Tibial artery (tissue), 4 donors: ENCODE measurements at places on chromosomes 6 and 20.

- DNase-seq = no peak
These were observed 4.4 kb downstream of the TUBB1 start for GRCh38 chr20:59023616-59024015.

DNA sequence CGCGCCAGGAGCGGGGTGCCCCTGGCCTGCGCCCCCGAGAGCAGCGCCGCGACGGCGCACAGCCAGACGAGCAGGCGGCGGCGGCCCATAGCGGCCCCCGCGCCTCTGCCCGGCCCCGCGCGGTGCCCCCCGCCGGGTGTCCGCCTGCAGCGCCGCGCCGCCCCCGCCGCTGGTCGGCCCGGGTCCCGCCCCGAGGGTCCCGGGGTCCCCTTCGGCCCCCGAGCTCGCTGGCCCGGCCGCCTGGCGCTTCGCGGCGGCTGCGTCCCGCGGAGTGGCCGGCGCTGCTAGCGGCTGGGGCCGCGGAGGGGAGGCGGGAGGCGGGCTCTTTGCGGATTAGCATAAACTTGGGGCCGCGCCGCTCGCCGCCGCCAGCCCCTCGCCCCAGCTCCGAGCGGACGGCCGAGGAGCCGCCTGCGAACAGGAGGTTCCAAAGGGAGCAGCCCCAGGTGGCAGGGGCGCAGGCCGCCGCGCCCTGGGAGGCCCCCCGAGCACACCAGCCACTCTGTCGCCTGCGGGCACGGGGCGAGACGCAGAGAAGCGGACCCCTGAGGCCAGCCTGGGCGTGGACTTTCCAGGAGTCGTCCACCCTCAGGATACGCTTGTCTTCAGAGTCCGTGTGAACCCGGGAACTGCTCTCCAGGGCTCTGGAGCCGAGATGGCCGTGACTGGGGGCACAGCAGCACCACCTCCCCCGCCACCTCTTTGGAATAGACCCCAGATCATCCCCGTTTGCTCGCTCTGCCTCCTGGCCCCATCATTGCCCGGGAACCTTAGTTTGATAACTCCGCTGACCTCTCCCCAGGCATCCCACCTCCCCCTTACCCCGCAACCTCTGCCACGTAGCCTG is at the start of gene EMILIN3:
Gene EMILIN3, minus strand, starts transcription at position 273 of the 847 bp plus-strand sequence. Its CDS starts 184 bp downstream, at position 89.
- no peak for DNase-seq

GRCh38 chr6:71333697-71334096 is 45.1 kb downstream of the OGFRL1 start:
- no peak for DNase-seq

- no peak for DNase-seq
These were observed 59.3 kb upstream of the STMND1 start for GRCh38 chr6:17042422-17043147.

GRCh38 chr6:46993846-46994245 is 48.3 kb downstream of the ADGRF1 start:
- no peak for DNase-seq

GRCh38 chr20:20519269-20519668 is 151.4 kb downstream of the INSM1 start:
- no peak for DNase-seq

DNA sequence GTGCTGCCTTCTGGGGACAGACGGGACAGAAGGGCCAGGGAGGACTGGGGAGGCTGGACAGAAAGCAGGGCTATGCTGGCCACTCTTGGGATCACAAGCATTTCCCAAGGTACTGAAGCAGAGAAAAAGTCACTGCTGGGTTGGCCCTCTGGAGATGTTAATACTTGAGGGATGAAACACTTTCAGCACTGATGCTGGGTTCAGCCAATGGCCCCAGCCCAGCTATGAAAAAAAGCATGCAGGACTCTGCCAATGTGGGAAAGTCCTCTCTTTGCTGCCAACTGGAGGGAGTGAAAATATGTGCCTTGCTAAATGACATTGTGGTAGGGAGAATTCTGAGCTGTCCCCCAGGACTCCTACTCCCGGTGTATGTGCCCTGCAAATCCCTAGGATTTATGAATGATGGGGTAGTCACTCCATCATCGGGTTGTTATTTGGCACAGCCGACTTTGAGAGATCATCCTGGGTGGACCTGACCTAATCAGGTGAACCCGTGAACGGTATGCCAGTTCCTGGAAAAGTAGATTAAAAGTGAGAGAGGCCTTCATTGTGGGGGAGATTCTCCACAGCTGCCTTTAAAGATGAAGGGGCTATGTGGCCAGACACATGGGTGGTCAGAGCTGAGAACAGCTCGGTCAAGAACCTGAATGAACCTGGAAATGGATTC is 119.9 kb upstream of the TRAF3IP2 start:
- peak; percentile 79 for DNase-seq

DNA sequence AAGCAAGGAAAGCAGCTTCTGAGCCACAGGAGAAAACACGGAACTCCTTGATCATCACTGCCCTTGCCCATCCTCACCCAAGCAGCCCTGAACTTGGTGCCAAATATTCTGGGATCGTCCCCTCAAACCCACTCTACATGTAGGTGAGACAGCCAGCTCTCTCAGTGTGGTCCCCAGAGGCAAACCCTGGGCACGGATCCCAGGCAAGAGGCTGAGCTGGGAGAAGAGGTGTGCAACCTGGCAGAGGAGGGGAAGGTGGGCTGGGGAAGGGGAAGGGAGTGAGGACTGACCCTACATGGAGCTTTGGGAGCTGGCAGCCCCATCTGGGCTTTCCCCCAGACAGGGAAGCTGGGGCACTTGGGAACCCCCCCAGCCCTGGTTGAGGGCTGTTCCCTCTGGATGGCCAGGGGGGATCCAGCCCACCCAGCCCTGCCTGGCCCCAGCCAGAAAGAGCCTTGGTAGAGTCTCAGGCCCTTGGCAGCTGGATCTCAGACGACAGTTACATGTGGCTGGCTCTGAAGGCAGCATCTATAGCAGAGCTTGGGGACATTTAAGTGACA is 186.2 kb upstream of the CST7 start:
- peak; percentile 50 for DNase-seq

DNA sequence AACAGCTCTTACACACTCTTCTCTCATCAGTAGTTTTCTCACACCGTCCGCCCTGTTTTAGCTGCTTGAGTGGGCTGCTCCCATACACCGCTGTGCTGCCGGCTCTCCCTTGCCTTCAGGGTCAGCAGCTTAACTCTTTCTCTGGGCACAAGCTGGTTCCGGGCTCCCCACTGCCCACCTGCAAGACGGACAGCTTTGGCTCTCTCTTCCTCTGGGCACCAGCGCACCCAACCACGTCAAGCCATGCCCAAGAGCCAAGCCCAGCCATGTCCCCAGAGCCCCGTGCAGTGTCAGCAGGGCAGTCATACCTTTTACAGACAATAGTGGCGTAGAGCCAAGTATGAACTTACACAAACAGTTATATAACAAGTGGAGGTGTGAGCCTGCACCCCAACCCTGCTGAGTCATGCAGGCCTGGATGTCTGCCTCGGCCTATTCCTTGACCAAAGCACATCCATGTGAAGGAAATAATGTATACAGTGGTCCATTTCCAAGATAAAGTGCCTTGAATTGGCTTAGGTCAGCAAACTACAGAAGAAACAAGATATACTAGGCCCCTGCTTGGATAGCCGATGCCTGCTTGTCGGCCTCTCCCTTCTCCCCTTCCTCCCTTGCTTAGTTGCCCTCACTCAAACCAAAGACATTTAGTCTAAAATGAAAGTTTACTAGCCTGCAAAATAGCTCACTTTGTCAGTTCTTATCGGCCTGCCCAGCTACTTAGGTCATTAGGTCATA is 89.3 kb downstream of the JPH2 start:
- DNase-seq = no peak

DNA sequence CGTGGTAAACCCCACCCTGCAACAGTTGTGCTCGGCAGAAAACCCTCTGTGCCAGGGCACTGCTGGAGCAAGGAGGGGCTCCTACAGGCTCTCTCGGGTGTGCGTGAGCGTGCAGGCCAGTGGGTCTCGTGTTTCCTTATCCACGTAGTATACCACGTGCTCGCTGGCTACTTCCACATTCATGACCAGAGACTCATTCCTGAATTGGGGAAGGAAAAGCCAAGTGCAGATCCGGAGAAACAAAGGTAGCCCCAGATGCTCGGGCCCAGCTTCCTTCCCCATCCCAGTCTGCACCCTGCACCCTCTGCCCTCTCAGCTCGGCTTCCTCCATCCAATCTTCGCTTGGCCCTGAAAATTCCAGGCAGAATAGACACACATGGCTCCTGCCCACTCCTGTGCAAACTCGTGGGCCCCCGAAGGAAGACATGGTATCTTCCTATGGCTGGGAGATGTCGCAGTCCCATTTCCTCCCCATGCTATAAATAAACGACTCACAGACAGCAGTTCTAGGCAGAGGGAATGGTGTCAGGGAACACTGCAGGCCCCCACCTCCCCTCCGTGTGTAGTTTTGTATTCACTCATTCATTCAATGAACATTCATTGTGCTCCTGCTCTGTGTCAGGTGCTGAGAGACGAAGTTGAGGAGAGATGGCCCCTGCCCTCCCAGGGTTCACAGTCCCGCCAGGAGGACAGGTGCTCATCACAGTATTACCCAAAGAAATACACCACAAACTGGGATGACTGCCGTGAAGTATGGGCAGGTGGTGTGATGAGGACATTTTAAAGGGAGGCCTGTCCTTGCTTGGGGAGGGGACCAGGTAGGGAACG is 29.6 kb downstream of the NPEPL1 start:
- DNase-seq = peak; percentile 71

DNA sequence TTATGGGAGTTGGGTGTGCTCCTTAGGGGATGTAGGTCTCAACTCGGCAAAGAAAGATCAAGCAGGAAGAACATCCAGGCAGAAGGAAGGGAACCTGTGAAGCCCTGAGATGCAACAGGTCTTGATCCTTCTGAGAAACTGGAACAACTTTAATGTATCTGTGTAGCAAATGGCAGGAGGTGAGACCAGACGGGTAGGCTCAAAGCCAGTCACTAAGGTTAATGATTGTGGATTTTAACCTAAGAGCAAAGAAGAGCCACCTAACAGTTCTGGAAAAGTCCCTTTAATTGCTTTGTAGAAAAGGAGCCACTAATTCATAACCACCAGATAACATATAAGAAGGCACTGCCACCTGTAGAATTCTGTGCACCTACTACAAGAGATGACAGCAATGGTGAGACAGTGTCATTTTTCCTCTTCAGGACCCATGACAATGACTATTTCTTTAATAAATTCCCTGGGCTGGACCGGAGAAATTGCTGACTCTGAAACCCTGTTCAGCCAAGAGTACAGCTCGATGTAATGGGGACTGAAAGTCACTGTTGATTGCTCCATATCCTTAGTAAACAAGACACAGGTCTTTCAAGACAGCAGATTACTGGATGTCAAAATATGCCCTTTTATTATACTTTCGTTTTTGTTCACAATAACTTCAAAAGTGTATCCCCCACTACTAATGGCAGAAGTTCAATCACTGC is 326.2 kb downstream of the CBLN4 start:
- DNase-seq = no peak

GRCh38 chr6:141878686-141879085 is 254.0 kb upstream of the GJE1 start:
- no peak for DNase-seq

GRCh38 chr6:31579546-31580437 is 2.4 kb downstream of the LTB start:
- DNase-seq = no peak

DNA sequence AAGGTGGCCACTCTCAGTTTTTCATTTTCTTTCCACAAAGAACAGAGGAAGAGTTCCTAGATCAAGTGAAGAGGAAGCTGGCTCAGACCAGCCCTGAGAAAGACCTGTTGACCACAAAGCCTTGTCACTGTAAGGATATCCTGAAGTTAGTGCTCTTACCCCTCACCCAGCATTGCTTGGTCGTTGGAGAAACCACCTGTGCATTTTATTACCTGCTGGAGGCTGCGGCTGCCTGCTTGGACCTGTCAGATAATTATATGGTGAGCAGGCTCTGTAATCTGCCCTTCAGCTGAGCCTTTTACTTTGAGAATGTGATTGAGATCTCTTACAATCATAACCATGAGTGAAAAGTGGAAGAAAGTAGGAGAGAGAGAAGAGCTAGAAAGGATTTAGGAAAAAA is 21.9 kb downstream of the TREML1 start:
- no peak for DNase-seq

GRCh38 chr6:15313367-15313766 is 67.5 kb downstream of the JARID2 start:
- DNase-seq = peak; percentile 73

- no peak for DNase-seq
These were observed 81.9 kb downstream of the ANKS1A start for GRCh38 chr6:34970957-34971356.

DNA sequence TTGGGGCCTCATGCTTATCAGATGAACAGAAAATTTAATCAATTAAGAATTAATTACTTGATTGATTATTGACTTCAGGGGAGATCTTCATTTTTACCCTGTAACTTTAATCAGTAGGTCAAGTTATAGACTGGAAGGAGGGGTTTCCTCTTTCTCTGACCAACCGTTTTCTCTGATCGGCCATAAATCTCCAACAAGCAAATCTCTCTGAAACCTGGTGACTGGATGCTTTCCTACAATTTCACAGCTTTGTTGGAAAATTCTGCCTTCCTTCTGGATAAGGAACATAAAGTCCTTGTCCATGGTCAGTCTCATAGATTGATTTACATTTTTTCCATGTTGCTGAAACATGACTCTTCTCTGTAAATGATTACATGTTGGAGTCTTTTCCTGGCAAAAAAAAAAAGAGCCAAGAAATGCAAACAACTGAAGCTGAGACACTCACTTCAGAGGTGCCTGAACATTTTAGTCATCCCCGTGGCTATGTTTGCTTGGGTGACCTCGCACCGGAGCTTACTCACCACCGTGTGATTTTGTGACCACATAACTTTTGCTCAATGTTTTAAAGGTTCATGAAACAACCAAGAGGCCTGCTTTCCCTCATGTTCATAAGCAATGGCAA is 31.0 kb downstream of the IRF4 start:
- DNase-seq = no peak

DNA sequence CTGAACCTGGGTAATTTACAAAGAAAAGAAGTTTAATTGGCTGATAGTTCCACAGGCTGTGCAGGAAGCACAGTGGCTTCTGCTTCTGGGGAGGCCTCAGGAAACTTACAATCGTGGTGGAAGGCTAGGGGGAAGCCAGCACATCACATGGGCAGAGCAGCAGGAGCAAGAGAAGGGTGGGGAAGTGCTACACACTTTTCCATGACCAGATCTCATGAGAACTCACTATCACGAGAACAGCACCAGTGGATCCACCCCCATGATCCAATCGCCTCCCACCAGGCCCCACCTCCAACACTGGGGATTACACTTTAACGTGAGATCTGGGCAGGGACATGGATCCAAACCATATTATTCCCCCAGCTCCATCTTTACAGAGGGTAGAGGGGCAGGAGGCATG is 166.4 kb downstream of the NFATC2 start:
- peak; percentile 33 for DNase-seq

- no peak for DNase-seq
These were observed 4.6 kb upstream of the GUCA1B start for GRCh38 chr6:42199106-42199981.

GRCh38 chr6:160926281-160927276 is 65.0 kb upstream of the MAP3K4 start:
- DNase-seq = no peak

- DNase-seq = no peak
These were observed 264.4 kb downstream of the HACE1 start for GRCh38 chr6:104595311-104595820.

GRCh38 chr6:158242071-158242606 is 70.1 kb upstream of the TULP4 start:
- no peak for DNase-seq
